ENCODE measurements at places on chromosomes 1 and 21.

- H3K4me1 ChIP-seq, result no peaks in the 10 kb centered on the region
- peaks cover 9% of the 10 kb centered on the region for H3K27me3 ChIP-seq
- DNase-seq, result no peak
- peaks cover 3% of the 10 kb centered on the region for H3K36me3 ChIP-seq
Measured at GRCh38 chr1:94362466-94363058, 55.6 kb upstream of the ABCD3 start.

- no peak overlapping the region for H3K4me3 ChIP-seq
- H3K27me3 ChIP-seq, result peaks cover 5% of the 10 kb centered on the region
- peaks cover 5% of the 10 kb centered on the region for H3K4me1 ChIP-seq
- no peak overlapping the region for H3K27ac ChIP-seq
- H3K36me3 ChIP-seq, result no peaks in the 10 kb centered on the region
- DNase-seq, result no peak
Measured at GRCh38 chr1:206831650-206832049, 33.8 kb upstream of the IL20 start.

DNA sequence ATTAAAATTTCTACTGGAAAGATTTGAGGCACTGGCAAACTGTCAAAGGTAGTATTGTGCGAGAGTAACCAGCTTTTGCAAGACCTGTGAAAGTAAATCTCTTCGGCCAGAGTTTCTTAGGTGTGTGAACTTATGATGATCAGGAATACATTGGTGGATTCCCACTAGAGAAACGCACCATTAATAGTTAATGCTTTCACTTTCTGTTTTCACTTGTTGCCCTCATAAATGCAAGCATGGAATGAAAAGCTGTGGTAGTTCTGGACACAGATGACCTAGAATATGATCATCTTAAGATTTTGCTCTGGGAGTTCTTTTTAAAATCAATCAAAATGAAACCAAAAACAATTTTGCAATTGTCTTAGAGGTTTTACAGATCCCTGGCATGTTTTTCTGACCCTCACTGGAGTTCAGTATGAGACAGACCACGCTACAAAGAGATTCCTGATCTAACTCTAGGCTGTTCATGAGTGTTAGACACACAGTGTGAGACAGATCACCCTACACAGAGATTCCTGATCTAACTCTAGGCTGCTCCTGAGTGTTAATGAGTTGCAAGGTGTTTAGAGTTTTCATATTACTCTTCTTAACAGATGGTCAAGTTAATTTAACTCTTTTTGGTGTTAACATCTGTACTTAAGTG lies 98.8 kb downstream of the SDCCAG8 start:
- DNase-seq, result no peak
- H3K27me3 ChIP-seq, result no peaks in the 10 kb centered on the region
- H3K36me3 ChIP-seq, result peaks cover 5% of the 10 kb centered on the region

DNA sequence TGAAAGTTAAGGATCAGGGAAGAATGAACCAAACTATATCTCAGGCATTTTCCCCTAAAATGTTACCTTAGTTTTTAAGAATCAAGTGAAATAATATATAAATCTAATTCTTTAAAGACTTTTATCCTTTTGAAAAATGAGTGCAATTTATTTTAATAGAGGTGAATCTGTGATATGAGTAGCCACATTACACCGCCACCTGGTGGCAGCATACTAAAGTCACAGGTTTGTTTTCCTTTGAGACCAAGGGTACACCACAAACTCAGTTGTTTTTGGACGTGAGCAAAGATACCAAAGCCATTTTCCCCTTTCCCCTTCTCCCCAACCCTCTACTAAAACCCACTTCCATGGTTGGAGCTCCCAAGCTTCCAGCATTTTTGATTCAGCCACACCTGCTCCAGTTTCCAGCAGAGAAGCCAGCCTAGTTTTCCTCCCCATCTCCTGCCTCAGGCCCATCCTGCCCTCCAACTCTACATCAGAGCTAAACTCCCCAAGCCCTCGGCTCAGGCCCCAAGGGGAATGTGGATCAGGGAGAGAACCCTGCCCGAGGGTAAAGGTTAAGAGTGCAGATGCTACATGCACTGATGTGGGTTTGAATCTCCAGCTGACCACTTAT lies 22.9 kb upstream of the LDLRAP1 start:
- H3K4me3 ChIP-seq, result no peak overlapping the region
- no peak overlapping the region for H3K27ac ChIP-seq
- peaks cover 12% of the 10 kb centered on the region for H3K27me3 ChIP-seq
- DNase-seq, result peak; percentile 21
- peaks cover 3% of the 10 kb centered on the region for H3K4me1 ChIP-seq
- peaks cover 3% of the 10 kb centered on the region for H3K36me3 ChIP-seq

DNA sequence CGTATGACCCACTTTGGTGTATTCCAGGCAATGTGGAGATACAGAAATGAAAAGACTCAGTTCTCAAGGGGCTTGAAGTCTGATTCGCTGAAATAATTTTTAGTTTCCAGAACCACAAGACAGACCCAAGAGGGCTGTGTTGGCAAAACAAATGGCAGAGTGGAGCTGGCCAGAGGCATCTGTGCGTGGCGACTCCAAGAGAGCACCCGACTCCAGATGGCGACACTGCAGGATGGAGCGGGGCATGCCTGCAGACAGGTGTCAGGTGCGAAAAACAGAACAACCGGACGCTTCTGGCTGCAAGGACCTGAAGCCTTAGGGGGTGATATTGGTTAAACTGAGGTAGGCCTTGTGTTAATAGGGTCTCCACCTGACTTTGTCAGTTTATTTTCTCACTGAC lies 31.7 kb upstream of the COQ8A start:
- DNase-seq, result no peak
- no peaks in the 10 kb centered on the region for H3K27me3 ChIP-seq
- no peak overlapping the region for H3K27ac ChIP-seq
- H3K4me3 ChIP-seq, result no peak overlapping the region
- H3K36me3 ChIP-seq, result peaks cover 8% of the 10 kb centered on the region

DNA sequence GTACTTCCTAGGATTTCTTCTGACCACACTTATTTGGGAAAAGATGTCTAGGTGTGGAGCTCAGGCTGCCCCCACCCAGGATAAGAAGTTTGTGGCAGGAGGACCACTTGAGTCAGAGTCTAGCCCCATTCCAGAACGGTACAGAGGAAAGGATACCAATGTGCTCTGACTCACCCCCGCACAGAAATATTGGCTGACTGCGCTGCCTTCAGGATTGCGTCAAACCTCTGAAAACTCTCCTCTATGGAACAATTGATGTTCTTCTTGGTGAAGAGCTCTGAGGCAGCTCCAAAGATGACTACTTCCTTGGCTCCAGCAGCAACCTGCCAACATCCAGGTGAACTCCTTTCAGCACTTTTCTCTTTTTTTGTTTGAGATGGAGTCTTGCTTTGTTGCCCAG lies 11.2 kb downstream of the HMGCL start:
- H3K4me1 ChIP-seq, result no peaks in the 10 kb centered on the region
- no peaks in the 10 kb centered on the region for H3K27me3 ChIP-seq
- H3K4me3 ChIP-seq, result no peak overlapping the region
- H3K36me3 ChIP-seq, result peaks cover 15% of the 10 kb centered on the region
- no peak for DNase-seq

DNA sequence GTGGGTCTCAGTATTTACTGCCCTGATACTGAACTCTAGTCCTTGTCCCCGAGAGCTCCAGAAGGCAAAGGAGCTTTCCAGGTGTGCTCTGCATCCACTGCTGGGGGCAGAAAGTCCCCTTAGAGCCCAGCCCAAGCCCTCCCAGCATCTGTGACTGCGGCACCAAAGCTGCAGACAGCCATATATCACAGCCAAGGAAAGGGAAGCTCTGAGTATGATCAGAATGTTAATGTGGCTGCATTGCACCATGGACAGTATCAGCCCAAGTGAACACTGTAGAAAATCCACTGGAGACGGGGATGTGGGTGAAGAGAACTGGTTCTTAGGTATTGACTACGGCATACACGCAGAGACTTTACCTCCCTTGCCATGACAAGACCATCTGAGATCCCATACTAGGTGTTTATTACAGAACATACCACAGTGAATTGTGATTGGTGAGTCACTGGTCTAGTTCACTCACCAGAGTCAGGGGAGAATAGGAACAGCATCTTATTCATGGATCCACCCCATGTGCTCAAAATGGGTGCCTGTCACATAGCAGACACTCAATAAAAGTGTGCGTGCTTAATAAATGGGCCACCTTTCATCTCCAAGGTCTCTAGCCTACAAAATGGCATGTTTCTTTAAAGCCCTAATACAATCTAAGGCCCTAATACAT lies 170.3 kb downstream of the HHIPL2 start:
- peaks cover 42% of the 10 kb centered on the region for H3K4me1 ChIP-seq
- H3K4me3 ChIP-seq, result no peak overlapping the region
- H3K27me3 ChIP-seq, result no peaks in the 10 kb centered on the region

GRCh38 chr1:41199375-41199774 lies 42.7 kb downstream of the SCMH1 start:
- no peak overlapping the region for H3K4me3 ChIP-seq
- H3K27ac ChIP-seq, result no peak overlapping the region
- DNase-seq, result no peak
- H3K27me3 ChIP-seq, result no peaks in the 10 kb centered on the region
- peaks cover 10% of the 10 kb centered on the region for H3K36me3 ChIP-seq
- H3K4me1 ChIP-seq, result no peaks in the 10 kb centered on the region

- no peaks in the 10 kb centered on the region for H3K36me3 ChIP-seq
- H3K4me3 ChIP-seq, result no peak overlapping the region
- peaks cover 80% of the 10 kb centered on the region for H3K27me3 ChIP-seq
- no peak overlapping the region for H3K27ac ChIP-seq
- no peak for DNase-seq
Measured at GRCh38 chr1:114154146-114154962, 685 bp upstream of the SYT6 start.

DNA sequence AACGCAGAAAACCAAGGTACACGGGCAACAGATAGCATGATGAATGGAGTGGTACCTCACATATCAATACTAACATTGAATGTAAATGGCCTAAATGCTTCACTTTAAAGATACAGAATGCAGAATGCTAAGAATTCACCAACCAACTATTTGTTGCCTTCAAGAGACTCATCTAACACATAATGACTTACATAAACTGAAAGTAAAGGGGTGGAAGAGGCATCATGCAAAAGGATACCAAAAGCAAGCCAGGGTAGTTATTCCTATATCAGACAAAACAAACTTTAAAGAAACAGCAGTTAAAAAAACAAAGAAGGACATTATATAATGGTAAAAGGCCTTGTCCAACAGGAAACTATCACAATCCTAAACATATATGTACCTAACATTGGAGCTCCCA lies 137.1 kb upstream of the APP start:
- H3K27me3 ChIP-seq, result no peaks in the 10 kb centered on the region
- H3K36me3 ChIP-seq, result no peaks in the 10 kb centered on the region
- no peak for DNase-seq
- no peaks in the 10 kb centered on the region for H3K4me1 ChIP-seq
- H3K4me3 ChIP-seq, result no peak overlapping the region

DNA sequence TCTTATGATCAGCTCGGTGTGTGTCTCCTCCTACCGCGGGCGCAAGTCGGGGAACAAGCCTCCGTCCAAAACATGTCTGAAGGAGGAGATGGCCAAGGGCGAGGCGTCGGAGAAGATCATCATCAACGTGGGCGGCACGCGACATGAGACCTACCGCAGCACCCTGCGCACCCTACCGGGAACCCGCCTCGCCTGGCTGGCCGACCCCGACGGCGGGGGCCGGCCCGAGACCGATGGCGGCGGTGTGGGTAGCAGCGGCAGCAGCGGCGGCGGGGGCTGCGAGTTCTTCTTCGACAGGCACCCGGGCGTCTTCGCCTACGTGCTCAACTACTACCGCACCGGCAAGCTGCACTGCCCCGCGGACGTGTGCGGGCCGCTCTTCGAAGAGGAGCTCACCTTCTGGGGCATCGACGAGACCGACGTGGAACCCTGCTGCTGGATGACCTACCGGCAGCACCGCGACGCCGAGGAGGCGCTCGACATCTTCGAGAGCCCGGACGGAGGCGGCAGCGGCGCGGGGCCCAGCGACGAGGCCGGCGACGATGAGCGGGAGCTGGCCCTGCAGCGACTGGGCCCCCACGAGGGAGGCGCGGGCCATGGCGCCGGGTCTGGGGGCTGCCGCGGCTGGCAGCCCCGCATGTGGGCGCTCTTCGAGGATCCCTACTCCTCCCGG lies 1.5 kb downstream of the KCNC4 start:
- peaks cover 17% of the 10 kb centered on the region for H3K4me1 ChIP-seq
- H3K4me3 ChIP-seq, result peak overlapping the region; percentile 65
- H3K27me3 ChIP-seq, result peaks cover 17% of the 10 kb centered on the region
- DNase-seq, result no peak
- H3K27ac ChIP-seq, result no peak overlapping the region

- H3K4me1 ChIP-seq, result peaks cover 4% of the 10 kb centered on the region
- peaks cover 23% of the 10 kb centered on the region for H3K36me3 ChIP-seq
- H3K27me3 ChIP-seq, result no peaks in the 10 kb centered on the region
- no peak overlapping the region for H3K27ac ChIP-seq
- DNase-seq, result no peak
Measured at GRCh38 chr21:36377391-36377842, 7.8 kb upstream of the CHAF1B start.

DNA sequence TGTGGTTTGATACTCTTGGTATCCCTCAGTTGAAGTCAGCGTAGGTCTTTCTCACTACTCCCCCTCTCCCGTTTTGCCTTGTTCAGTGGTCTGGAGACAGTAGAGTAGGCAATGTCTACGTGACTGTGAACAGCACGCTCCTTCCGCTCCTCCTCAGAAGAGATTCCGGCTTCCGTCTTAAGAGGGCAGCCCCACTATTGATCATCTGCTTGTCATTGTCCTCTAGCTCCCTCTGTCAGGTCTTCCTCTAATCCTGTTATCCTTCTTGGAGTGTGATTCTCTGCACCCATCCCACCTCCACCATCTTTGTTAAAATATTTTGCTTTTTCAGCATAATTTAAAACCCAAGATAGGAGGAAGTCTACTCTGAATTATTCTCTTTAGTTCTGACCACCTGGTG lies 129.9 kb upstream of the KCNK2 start:
- peaks cover 10% of the 10 kb centered on the region for H3K4me1 ChIP-seq
- no peak for DNase-seq
- H3K27ac ChIP-seq, result no peak overlapping the region
- H3K36me3 ChIP-seq, result no peaks in the 10 kb centered on the region
- no peaks in the 10 kb centered on the region for H3K27me3 ChIP-seq
- H3K4me3 ChIP-seq, result no peak overlapping the region

- no peak overlapping the region for H3K4me3 ChIP-seq
- no peaks in the 10 kb centered on the region for H3K4me1 ChIP-seq
- peaks cover 8% of the 10 kb centered on the region for H3K36me3 ChIP-seq
Measured at GRCh38 chr1:171800342-171800741, 18.9 kb downstream of the METTL13 start.

GRCh38 chr1:3836421-3836820 lies 20.6 kb downstream of the CEP104 start:
- H3K4me3 ChIP-seq, result no peak overlapping the region
- no peak overlapping the region for H3K27ac ChIP-seq
- H3K36me3 ChIP-seq, result peaks cover 52% of the 10 kb centered on the region
- H3K4me1 ChIP-seq, result no peaks in the 10 kb centered on the region

DNA sequence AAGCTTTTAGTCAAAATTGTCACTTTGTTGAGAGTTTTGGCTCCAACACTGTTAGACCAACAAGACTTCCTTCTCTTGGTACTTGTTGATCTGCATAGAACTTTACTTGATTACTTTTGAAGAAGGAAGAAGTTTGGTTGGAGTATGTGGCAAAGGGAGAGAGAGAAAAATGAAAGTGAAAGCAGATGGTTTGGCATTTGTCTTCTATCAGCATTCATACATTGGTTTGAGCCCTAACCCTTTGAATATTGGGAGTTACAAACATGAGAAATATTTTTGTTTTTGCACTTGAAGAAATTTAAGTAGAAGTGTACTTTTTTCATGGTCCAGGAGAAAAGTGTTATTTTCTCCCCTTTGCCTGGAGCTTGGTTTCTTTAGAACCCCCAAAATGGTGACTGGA lies 169.8 kb downstream of the ADGRL4 start:
- peaks cover 68% of the 10 kb centered on the region for H3K4me1 ChIP-seq
- no peak for DNase-seq
- H3K36me3 ChIP-seq, result no peaks in the 10 kb centered on the region
- H3K27me3 ChIP-seq, result no peaks in the 10 kb centered on the region
- no peak overlapping the region for H3K27ac ChIP-seq

Data from chondrocyte (in vitro differentiated cells).